Activated naive CD8-positive, alpha-beta T cell treated with anti-CD3 and anti-CD28 coated beads for 36 hours (primary cell): ENCODE measurements at places on chromosomes 6 and 20. TPM values are rescaled to one million over a fixed set of nuclear protein-coding genes. Genes with fewer than 3 reads are reported as not detected.

DNA sequence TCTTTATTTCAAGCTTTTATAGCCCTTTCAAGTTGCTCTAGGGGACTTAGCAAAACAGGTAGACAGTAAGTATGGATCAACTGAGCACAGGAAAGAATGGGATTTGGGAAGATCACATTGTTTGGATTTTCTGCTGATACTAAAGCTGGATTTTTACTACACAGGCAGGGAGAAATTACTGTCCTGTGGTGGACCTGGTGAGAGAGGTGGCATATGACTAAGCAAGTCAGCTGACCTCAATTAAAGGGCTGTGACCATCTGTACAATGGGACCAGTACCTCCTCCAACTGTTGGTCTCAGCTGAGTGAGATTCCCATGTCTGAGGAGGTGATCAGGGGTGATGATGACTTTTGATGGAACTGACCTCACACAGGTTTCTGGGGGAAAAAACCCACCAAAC lies 28.0 kb downstream of the RREB1 start:
- no peak overlapping the region for H3K4me3 ChIP-seq
- H3K27ac ChIP-seq, result peak overlapping the region; percentile 35
- DNase-seq, result no peak
- H3K4me1 ChIP-seq, result peaks cover 78% of the 10 kb centered on the region
- no peaks in the 10 kb centered on the region for H3K27me3 ChIP-seq

DNA sequence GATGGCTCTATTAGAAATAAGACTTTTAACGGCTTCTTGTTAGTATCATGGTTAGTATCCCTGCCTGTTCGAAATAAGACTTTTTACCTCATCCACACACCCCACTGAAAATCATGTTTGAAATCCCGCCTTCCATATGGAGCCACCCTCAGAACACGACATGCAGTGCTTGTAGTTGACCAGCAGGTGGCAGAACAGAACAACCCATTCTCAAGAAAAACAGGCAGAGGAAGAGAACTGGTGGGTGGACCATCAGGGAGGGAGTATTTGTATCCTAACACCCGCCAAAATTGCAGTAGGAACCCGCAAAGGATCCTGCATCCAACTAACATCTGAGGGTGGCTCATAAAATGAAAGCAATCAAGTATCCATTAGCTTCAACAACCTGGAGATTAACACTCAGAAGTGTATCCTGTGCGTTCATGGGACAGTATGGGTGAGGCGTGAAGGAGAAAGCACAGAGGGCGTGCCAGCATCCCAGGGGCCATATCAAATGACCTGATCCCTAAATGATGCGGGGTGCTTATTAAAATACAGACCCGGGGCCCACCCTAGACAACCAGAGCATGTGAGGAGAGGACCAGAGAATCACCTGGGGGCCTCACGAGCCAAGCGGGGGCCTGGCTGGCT lies 89.6 kb upstream of the NHSL1 start:
- peak; percentile 38 for DNase-seq
- H3K4me3 ChIP-seq, result no peak overlapping the region

- H3K4me1 ChIP-seq, result peaks cover 10% of the 10 kb centered on the region
- no peaks in the 10 kb centered on the region for H3K27me3 ChIP-seq
- no peak for DNase-seq
- H3K36me3 ChIP-seq, result peaks cover 4% of the 10 kb centered on the region
Measured at GRCh38 chr6:154893917-154894316, 101.2 kb upstream of the TIAM2 start.

GRCh38 chr6:157030755-157031154 lies 253.6 kb downstream of the ARID1B start:
- no peak overlapping the region for H3K27ac ChIP-seq
- peaks cover 28% of the 10 kb centered on the region for H3K4me1 ChIP-seq
- H3K27me3 ChIP-seq, result no peaks in the 10 kb centered on the region
- H3K36me3 ChIP-seq, result peaks cover 15% of the 10 kb centered on the region

DNA sequence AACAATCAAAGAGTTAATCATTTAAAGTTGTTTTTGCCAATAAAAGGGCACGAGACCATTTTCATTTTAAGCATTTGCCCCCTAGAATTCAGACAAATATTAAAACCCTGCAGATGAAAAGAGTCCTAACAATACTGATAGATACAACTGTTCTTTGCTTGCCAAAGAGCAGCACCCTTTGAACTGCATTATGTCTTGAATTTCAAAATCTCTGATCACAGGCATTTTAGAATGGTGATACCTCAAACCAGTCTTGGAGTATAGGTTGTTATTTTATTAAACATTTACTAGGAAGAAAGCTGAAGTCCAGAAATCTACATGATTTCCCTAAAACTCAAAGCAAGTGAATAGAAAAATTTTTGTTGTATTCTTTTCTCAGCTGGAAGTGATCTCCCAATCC lies 108.7 kb downstream of the KIF13A start:
- H3K27ac ChIP-seq, result no peak overlapping the region
- H3K4me1 ChIP-seq, result peaks cover 5% of the 10 kb centered on the region
- H3K4me3 ChIP-seq, result no peak overlapping the region
- H3K36me3 ChIP-seq, result no peaks in the 10 kb centered on the region

The ULBP2 gene
- total RNA-seq, result 0.62 TPM

- H3K4me3 ChIP-seq, result no peak overlapping the region
- no peak overlapping the region for H3K27ac ChIP-seq
- peaks cover 14% of the 10 kb centered on the region for H3K27me3 ChIP-seq
Measured at GRCh38 chr6:166786704-166787293, 159.7 kb upstream of the RPS6KA2 start.

- H3K27me3 ChIP-seq, result no peaks in the 10 kb centered on the region
- peaks cover 4% of the 10 kb centered on the region for H3K4me1 ChIP-seq
- H3K36me3 ChIP-seq, result no peaks in the 10 kb centered on the region
- H3K27ac ChIP-seq, result no peak overlapping the region
- no peak overlapping the region for H3K4me3 ChIP-seq
- no peak for DNase-seq
Measured at GRCh38 chr6:128271527-128271926, 248.9 kb downstream of the PTPRK start.

DNA sequence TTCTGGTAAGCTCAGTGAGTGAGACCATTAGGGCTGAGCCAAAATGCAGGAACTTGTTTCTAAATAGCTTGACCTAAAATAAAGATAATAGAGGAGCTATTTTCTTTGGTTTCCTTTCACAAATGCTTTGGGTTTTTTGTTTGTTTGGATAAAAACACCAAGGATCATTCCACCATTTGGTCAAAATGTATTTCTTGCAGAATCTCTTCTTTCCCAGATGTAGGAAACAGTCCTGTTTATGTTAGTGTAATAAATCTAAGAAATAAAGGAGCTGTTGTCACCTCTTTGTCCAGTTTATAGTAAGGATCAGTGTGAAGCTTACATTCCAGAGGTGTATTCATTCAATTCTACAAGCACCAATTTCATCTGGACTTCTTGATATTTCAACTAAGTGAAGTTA lies 297.8 kb downstream of the GJA1 start:
- DNase-seq, result no peak
- H3K4me3 ChIP-seq, result no peak overlapping the region
- H3K27ac ChIP-seq, result no peak overlapping the region
- no peaks in the 10 kb centered on the region for H3K4me1 ChIP-seq
- H3K27me3 ChIP-seq, result no peaks in the 10 kb centered on the region
- peaks cover 4% of the 10 kb centered on the region for H3K36me3 ChIP-seq

GRCh38 chr6:142885182-142885867 lies 59.7 kb downstream of the HIVEP2 start:
- H3K4me3 ChIP-seq, result peak overlapping the region; percentile 98
- H3K4me1 ChIP-seq, result peaks cover 81% of the 10 kb centered on the region
- DNase-seq, result peak; percentile 30
- no peaks in the 10 kb centered on the region for H3K27me3 ChIP-seq

The MAS1 gene
- total RNA-seq, result not detected

The RIPOR3 gene
- not detected for total RNA-seq

The GGTLC1 gene
- total RNA-seq, result not detected

The LGSN gene
- not detected for total RNA-seq
